Pancreas (tissue), 10 donors: ENCODE measurements at places on chromosomes 4 and X. TPM values are rescaled to one million over a fixed set of nuclear protein-coding genes. Genes with fewer than 3 reads are reported as not detected.

Gene CYP4V2
- 39.0 TPM for total RNA-seq

DNA sequence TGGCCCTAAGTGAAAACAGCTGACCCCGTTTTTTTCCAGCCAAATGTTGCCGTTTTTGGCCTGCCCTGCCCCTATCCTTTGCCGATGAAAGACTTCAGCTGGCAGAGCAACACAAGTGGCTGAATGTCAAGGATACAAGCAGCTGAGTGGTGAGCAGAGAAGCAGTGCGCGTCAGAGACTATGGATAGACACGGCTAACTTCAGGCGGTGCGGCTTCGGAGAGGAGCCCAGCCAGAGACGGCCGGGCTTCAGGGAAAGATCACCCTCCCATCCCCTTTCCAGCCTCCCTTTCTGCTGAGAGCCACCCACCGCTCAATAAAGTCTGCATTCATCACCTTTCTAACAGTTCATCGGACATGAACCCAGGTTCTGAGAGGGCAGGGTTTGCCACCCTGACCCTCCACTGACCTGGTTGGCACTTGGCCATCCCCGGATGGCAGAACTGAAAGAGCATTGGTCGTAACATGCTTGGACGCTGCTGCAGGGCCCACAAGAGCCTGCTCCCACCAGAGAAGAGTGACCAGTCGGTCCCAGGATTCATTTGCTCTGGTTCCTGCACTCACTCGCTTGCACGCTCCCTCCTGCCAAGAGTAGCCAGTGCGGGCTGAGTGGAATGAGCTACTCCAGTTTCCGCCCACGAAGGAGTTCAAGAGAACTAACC lies 125.8 kb downstream of the PPEF1 start:
- H3K4me3 ChIP-seq: no peak overlapping the region
- H3K27me3 ChIP-seq: no peaks in the 10 kb centered on the region
- no peaks in the 10 kb centered on the region for H3K36me3 ChIP-seq
- H3K4me1 ChIP-seq: no peaks in the 10 kb centered on the region

DNA sequence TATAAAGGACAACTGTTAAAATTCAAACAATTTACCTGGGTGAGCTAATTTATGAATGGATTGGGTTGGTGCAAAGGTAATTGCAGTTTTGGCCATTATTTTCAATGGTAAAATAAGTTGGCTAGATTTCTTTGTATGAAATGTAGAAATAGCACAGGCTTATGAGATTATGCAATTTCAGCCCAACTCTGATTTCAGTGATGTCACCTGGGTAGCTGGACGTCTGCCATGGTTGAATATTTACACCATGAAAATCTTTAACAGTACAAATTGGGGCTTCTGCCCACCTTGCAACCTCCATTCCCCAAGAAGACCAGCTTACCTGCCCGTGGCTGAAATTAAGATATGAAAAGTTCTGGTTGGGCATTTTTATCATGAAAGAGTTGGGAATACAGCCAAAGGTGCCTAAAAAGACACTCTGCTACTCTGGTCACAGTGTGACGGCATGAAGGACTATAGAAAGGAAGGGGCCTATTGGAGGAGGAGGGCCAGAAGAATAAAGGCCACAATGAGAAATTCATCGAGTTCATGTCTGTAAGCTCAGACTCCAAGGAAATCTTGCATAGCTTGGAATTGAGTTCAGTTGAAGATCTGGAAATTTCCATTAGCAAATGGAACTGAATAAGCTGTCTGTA lies 29.7 kb downstream of the EGF start:
- peak; percentile 67 for DNase-seq
- H3K4me3 ChIP-seq: no peak overlapping the region
- H3K27ac ChIP-seq: peak overlapping the region; percentile 35
- H3K27me3 ChIP-seq: no peaks in the 10 kb centered on the region

GRCh38 chrX:57595381-57595811 lies 3.6 kb downstream of the ZXDB start:
- H3K27ac ChIP-seq: no peak overlapping the region
- DNase-seq: no peak
- peaks cover 11% of the 10 kb centered on the region for H3K4me1 ChIP-seq
- H3K27me3 ChIP-seq: no peaks in the 10 kb centered on the region
- H3K36me3 ChIP-seq: no peaks in the 10 kb centered on the region
- H3K4me3 ChIP-seq: no peak overlapping the region

DNA sequence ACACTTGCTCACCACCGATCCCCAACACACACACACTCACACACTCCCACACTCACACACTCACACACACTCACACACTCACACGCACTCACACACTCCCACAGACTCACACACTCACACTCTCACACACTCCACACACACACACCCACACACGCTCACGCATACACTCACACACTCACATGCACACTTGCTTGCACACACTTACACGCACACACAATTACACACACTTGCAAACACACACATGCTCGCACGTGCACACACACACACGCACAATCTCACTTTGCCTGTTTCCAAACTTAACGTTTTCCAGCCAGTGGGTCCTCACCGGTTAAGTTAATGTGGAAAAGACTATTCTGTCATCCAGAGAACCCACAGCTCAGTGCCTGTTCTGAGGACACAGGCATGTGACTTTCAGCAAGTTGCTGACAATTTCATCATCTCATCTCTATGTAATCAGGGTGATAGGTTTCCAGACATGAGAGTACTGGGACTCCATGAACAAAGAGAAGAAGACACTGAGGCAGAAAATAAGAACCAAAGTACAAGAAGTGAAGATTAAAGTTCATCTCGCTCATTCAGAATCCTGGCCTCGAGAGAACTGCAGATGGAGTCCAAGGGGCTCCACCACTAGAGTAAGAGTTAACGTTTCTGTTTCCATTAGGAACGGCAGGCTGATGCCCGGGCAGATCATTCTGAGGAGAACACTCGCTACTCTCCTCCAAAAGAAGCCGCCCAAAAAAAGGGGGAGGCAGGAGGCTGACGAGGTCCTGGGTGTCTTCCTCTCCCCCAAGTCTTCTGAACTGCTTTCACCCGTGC lies 153.2 kb upstream of the FRG1 start:
- no peak overlapping the region for H3K27ac ChIP-seq
- no peak for DNase-seq
- no peaks in the 10 kb centered on the region for H3K27me3 ChIP-seq
- no peaks in the 10 kb centered on the region for H3K4me1 ChIP-seq
- no peak overlapping the region for H3K4me3 ChIP-seq

GRCh38 chrX:106802063-106802387 lies 448 bp upstream of the TBC1D8B start:
- H3K4me1 ChIP-seq: no peaks in the 10 kb centered on the region
- no peak for DNase-seq
- H3K36me3 ChIP-seq: no peaks in the 10 kb centered on the region
- H3K27me3 ChIP-seq: no peaks in the 10 kb centered on the region
- H3K4me3 ChIP-seq: peak overlapping the region; percentile 54

DNA sequence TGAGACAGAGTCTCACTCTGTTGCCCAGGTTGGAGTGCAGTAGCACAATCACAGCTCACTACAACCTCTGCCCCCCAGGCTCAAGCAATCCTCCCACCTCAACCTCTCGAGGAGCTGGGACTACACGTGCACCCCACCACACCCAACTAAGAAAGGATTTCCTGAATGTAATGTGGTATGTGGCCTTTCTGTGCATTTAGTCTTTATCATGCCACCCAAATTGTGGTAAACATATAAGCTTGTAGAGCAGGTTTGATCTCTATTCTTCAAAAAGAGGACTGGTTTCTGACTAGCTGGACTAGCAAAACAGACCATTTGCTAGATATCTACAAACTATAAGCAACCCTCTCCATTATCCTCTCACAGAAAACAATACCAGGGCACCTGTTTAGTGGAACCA lies 33.6 kb downstream of the ELOVL6 start:
- DNase-seq: no peak
- H3K4me1 ChIP-seq: no peaks in the 10 kb centered on the region
- no peak overlapping the region for H3K4me3 ChIP-seq

DNA sequence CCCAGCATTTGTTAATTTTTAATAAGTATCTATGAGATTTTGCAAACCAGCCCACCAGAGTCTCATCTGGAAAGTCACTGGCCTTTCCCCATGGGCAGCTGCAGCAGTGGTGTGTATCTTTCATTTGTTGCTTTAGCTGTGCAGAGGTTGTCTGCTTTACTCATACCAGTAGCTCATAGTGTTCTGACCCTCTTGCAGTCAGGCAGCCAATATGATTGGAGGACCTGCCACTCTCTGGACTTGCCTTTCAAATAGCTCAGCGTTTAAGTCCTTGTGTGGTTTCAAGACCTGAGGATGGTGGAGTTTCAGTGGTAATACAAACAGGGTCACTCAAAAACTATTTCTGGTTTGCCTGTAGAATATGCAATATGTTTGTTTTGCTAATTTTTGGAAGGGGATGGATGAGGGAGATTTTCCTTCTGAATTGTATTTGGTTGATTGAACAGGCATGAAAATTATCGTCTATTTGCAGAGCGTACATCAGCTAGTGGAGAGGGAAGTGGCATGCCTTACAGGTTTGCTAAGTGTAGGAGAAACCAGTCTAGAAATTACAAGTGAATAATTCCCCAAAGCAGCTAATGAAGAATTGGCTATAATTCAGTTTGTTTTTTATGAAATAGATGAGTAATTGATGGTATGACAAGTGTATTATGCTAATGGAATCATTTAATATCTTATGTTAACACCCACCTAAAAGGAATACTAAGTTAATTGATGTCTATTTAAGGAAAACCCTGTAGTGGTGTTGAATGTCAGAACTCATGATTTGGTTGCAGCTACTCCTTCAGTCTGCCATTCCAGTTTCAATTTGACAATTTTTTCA lies 8.9 kb downstream of the POLA1 start:
- H3K4me1 ChIP-seq: no peaks in the 10 kb centered on the region
- no peak overlapping the region for H3K4me3 ChIP-seq
- DNase-seq: no peak
- no peak overlapping the region for H3K27ac ChIP-seq

GRCh38 chr4:168656055-168656660 lies 159.3 kb downstream of the PALLD start:
- H3K4me1 ChIP-seq: no peaks in the 10 kb centered on the region
- H3K4me3 ChIP-seq: no peak overlapping the region
- DNase-seq: no peak
- no peak overlapping the region for H3K27ac ChIP-seq
- no peaks in the 10 kb centered on the region for H3K27me3 ChIP-seq
